ENCODE measurements at places on chromosomes 5 and 9.

DNA sequence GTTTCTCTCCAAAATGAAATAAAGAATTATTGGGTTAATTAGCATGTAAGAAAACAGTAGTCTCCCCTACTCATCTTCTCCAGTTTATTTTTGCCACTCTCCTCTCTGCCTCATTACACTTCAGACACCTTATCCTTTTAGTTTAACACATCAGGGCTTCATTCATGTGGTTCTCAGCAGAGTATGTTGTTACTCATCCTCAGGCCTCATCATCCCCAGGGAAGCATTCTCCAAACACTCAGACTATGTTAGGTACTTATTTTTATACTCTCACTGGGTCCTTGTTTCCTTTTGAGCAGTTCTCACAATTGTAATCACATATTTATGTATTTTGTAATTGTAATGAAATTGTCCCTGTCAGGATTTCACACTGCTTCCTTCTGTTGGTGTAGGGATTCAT, 470.5 kb downstream of the PDE4D start:
- peak; percentile 6 for DNase-seq

DNA sequence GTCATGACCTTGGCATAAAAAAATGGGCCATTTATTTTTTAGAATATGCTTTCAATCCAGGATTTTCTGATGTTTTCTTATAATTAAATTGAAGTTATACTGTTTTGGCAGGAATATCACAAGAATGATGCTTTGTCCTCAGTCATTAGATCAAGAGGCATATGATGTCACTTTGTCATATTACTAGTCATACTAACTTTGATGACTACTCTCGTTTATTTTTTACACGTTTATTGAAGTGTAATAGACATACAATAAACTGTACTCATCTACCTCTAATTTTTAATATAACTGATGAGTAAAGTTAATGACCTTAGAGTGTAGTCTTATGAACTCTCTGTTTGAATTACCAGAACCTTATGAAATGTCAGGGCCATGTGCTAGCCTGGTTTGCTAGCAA, 56.4 kb downstream of the PBX3 start:
- no peak for DNase-seq

GRCh38 chr9:132588501-132589147, 6.2 kb downstream of the BARHL1 start:
- no peak for DNase-seq

- peak; percentile 91 for DNase-seq
Measured at GRCh38 chr5:145554399-145554798, 280.7 kb downstream of the PRELID2 start.

GRCh38 chr9:22157276-22157675, 148.2 kb upstream of the CDKN2B start:
- DNase-seq, result no peak

DNA sequence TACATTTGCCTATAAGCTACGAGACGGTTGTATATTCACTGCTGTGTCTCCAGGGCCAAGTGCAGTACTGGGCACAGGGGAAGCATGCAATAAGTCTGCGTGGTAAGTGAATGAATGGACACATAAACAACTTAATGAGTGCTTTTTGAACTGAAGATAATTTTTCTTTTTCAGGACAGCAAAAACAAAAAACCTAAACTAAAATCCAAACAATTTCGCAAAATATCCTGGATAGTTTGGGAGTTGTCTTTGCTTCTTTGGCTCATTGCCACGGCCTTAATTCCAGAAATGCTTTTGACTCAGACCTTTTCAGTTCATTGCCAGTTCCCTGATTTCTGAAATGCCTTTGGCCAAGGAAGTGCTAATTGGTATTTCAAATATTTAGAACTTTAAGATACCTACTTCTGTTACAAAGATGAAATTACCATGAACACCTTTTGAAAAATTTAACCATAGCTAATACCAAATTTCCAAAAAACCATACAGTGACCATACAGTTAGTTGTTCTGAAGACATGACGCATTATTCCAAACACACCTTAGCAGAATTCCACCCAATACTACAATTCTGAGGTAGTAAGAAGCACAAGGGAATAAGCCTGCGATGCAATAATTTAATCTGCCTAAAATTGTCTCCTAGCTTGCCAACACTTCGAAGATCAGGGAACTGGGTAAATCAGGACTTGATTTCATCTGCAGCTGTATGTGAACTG, 42.8 kb downstream of the TEK start:
- DNase-seq, result peak; percentile 85

- no peak for DNase-seq
Measured at GRCh38 chr5:163309914-163310313, 127.5 kb upstream of the CCNG1 start.

DNA sequence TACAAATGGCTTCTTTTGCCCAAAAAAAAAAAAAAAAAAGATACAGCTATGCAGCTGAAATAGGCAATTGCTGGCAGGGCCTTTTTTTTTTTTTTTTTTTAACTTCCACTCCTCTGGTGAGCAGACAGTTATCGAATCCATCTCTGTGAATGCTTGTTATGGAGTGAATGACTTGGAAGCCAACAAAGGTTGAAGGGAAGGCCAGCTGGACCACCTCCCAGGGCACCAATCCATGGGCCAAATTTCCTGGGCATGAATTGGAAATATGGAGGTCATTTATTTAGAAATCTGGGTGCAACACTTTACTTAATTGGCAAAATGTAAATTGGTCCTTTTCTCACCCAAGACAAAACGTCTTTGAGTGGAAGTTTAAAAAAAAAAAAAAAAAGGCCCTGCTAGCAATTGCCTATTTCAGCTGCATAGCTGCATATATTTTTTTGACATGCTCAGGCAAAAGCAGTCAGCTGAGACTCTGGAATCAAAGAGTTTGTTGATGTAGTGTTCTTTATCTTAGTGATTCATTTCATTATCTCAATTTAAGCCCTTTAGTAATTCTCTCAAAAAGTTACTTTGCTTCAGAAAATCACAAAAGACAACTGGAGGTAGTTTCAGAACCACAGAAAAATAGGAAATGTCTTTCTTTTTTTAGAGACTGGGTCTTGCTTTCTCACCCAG, 392.2 kb upstream of the KLF4 start:
- peak; percentile 23 for DNase-seq

Data from astrocyte of the hippocampus (primary cell).